ENCODE measurements at places on chromosomes 3 and 15. TPM values are rescaled to one million over a fixed set of nuclear protein-coding genes. Genes with fewer than 3 reads are reported as not detected.

DNA sequence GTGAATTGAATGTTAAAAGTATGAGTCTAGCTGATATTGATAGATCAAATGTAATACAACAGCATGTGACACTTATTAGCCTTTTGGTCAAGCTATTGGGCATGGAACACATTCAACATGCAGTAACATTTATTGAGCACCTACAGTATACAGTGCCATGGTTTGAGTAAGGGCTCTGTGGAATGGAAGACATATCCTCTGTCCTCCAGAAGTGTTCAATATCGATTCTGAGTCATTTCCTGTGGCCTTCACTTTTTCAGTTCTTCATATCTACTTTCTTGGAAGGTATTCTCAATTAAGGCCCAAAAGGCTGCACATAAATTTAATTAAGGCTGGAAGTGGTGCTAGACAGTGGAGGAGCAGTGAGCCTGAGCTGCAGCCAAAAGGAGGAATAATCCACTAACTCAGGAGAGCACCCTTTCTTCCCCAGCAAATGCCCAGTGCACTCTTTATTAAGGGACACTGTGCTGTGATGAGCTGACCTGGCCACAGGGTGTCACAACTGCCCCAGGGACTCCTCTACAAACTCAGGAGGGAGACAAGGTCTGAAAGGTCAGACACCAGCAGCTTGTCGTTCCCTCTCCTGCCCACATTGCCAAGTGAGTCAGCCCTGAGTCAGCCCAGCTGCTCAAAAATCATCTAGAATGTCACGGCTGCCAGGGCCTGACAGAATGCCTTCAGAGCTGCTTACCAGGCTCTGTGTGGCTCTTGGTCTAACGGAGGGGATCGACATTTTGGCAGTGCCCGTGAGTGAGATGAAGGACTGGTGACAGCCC, 544.8 kb downstream of the AGBL1 start:
- DNase-seq, result no peak

DNA sequence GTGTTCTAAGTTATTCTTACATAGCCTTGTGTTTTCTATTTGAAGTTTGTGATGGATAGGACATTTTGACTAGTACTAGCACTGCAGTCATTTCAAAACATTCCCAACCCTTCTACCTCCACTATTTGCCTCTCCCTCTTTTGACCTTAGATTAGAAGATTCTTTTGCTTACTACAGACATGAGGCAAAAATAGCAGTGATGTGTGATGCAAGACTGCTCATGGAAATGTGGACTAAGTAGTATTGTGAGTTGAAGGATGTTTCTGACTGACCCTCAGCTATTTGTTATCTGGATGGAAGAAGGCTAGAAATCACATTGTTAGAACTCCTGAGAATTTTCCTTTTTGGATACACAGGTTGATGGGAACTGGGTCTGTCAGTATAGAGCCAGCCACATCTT, 45.9 kb downstream of the ATP2C1 start:
- DNase-seq, result no peak

DNA sequence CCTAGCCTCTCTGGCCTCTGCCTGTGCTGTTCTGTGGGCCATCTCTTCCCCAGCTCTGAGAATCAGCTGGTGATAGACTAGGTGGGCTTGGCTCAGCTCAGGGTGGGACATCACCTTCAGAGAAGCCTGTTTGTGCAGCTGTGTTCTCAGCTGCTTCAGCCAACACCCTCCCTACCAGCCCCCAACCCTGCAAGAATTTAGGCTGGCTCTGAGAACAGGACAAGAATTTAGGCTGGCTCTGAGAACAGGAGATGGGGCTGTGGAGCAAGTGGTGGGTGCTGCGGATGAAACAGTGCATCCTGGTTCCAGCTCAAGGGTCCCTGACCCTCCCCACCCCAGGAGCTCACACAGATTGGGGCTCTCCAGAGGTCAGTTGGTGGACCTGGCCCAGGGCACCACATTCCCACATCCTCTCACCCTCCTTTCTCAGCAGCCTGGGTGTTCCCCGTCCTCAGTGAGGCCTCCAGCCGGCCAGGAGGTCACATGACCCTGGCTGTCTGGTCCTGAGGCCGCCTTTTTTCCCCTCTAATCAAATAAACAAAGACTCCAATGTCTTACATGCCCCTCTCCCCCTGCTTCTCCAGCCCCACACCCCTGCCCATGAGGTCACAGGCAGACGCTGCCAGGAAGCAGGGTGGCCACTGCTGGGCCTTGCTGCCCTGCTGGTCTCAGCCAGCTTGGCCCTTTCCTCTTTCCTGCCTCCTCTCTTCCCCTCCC, 14.9 kb downstream of the PLEKHO2 start:
- no peak for DNase-seq

- DNase-seq, result no peak
Observed at GRCh38 chr3:194522579-194523046, 35.8 kb upstream of the ATP13A3 start.

DNA sequence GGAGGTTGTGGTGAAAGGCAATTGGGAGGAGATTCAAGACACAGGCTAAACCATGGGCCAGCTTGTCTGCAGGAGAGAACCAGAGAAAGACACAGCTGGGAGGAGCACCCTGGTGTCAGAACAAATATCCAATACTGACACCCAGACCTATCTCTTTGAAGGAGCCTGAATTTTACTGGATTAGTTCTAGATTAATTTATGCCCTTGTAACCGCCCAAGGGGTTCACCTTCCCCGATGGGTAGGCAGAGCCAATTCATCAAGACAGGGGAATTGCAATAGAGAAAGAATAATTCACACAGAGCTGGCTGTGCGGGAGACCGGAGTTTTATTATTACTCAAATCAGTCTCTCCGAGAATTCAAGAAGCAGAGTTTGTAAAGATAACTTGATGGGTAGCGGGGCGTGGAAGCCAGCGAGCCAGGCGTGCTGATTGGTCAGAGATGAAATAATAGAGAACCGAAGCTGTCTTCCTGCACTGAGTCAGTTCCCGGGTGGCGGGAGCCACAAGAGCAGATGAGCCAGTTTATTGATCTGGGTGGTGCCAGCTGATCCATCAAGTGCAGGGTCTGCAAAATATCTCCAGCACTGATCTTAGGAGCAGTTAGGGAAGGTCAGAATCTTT, 31.4 kb upstream of the GK5 start:
- DNase-seq, result no peak

- DNase-seq, result peak; percentile 91
Observed at GRCh38 chr3:11643201-11643603, 513 bp downstream of the VGLL4 start.

- no peak for DNase-seq
Observed at GRCh38 chr3:46129588-46130272, 78.4 kb downstream of the CCR1 start.

DNA sequence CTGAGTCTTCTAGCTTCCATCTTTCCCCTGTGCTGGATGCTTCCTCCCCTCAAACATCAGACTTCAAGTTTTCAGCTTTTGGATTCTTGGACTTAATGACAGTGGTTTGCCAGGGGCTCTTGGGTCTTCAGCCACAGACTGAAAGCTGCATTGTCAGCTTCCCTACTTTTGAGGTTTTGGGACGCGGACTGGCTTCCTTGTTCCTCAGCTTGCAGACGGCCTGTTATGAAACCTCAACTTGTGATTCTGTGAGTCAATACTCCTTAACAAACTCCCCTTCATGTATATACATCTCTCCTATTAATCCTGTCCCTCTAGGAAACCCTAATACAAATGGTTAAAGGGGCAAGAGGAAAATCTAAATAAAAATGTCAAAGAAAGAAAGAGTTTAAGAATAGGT, 100.1 kb downstream of the ABI3BP start:
- no peak for DNase-seq

DNA sequence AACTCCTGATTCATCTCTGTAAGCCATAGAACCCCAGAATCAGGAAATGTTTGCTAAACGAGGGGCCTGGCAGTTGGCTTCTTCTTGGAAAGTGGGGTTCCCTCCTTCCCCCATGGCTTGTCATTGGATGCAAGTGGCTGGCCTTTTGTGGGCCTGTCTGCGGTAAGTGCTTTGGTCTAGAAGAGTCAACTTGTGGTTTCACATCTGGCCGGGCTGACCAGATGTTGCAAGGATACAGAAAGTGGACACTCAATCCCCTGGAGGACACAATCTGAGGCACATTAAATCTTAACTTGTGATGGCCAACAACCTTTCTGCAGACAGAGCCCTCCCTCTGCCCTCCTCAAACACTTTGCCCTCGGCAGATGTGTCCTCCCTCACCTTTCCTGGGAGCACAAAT, 1.1 kb downstream of the FAH start:
- no peak for DNase-seq

DNA sequence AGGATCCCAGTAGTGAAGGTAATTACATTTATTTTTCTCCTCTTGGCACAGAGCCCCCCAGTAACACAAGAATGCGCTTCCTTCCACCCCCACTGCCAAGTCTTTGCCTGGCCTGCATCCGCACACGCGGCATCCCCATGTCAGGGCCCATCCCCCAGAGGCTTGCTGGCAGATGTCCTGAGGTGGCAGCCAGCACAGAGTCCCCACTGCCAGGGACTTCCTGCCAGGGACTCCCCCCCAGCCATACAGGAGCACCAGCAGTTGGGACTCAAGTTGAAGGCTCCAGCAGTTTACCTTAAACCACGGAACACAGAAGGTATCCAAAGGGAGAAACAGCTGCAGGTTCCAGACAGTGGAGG, 41.0 kb downstream of the MEGF11 start:
- no peak for DNase-seq

DNA sequence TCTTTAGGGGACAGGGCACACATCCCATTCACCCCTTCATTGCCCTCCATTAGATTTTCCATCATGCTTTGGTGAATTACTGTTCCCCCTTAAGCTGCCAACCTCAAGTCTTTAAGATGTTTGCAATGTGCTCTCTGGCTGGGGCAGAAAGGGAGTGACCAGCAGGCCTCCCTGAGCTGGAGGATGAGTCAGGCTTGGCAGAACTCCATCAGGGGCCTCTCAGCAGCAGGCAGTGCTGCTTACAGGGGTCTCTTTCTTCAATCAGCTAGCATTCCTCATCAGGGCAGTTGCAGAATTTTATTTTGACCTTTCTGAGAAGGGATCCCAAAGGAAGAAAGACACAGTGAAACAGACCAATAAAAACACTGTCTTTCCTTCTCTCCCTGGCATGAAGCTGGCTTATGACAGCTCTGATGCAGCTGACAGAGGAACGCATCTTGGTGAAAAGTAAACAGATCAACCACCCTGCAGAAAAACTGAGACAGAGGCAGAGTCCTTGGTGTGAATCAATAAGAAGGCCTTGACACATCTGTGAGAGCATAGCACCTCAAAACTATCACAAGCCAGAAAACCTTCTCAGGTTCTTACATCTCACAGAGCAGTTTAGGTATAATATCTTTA, 88.7 kb upstream of the MRPL3 start:
- DNase-seq, result no peak

Gene GBE1
- total RNA-seq, result 22.2 TPM

Gene CFAP20DC
- total RNA-seq, result 0.32 TPM

Gene LRRC34
- 2.2 TPM for total RNA-seq

Gene THSD4
- 6.5 TPM for total RNA-seq

Gene SOX2
- total RNA-seq, result 3.1 TPM

Gene ARPIN
- 24.5 TPM for total RNA-seq

Gene ST6GAL1
- total RNA-seq, result 29.6 TPM

Gene AMT
- total RNA-seq, result 4.1 TPM

Gene ASTE1
- total RNA-seq, result 3.6 TPM
